ENCODE measurements at places on chromosomes 2 and 18.

DNA sequence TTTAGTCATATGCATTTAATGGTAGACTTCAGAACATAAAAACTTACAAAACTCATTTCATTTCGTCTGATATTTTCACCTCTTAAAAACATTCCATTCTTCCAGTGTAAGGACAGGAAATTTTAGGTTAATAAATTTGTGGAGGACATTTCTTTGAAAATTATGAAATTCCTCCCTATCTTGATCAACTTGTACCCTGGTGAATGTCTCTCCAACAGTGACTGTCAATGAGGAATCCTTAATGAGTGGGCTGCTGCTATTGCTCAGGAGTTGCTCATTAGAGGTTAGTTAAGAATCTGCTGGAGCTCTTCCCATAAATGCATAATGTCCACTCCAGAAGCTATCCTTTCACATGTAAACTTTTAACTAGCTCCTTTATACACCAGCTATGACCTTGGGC is 69.1 kb downstream of the LRP1B start:
- no peak for DNase-seq

DNA sequence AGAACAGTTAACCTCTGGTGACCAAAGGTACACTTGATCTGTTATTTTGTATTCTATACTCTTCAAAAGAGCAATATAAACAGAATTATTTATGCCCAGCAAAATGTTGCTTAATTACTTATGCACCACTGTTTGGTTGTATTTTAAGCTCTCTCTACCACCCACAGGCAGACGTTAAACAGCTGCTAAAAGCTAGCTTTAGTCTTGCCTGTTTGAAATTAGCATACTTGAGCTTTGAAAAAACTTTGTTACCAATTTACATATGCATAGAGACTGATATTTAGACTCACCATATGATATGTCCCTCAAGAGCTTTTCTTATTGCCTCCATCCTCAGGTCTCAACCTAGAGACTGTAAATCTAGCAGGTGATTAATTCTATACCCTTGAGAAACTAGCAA is 426.9 kb downstream of the NR4A2 start:
- no peak for DNase-seq

DNA sequence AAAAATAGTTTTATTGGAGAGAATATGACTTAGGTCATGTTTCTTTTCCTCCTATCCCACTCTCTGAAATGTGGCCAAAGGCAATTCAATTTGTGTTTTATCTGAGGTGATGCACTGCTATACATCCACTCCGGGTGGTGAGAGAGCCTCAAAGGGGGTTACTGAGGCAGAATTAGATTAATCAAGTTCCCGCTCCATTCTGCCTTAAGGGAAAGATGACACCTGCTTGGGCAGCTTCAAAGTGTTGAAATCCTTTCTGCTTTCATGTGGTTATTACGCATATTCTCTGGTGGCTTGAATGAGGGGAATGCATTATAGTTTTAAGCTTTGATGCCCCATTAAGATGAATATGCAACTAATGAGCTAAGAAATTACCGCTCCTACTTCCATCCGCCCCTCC is 213.0 kb upstream of the TMEFF2 start:
- DNase-seq = no peak

DNA sequence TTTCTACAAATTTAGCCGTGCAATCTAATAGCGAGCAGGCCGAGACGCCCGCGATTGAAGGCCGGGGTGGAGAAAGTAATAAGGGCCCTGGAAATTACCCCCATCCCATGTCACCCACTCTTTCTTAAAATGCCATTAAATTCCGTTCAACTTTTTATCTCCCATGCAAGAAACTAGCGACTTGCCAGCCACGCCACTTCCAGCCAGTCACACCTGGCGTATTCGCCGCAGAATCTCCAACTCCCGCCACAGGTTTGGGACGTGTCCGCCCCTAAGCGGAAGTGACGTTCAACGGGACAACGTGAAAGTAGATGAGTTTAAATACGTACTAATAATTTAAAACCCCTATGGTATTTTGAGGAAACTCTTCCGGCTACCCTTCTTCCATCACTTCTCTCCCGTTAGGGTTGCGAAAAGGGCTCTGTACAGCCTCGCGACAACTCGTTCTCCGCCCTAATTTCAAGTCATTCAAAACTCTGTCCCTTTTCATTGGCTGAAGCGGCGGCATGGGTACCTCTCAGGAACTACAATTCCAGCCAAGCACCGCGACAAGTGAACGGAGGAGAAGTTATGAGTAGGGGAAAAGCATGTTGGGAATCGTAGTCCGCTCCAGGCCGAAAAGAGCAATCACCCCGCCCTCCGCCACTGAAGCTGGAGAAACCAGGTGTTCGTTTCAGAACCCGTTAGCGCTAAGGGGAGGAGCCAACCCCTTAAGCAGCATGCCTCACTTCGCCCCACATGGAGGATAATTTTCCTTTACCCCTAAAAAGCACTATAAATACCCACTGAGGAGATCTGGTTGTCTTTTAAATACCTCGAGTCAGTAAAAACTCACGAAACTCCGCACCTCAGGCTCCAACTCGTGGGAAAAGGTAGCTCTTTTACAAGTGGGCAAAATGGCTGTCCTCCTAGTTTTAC is at the start of gene ZRANB3:
ZRANB3 (minus strand) TSS at position 906 of the 918 bp plus-strand sequence.
- peak; percentile 92 for DNase-seq

DNA sequence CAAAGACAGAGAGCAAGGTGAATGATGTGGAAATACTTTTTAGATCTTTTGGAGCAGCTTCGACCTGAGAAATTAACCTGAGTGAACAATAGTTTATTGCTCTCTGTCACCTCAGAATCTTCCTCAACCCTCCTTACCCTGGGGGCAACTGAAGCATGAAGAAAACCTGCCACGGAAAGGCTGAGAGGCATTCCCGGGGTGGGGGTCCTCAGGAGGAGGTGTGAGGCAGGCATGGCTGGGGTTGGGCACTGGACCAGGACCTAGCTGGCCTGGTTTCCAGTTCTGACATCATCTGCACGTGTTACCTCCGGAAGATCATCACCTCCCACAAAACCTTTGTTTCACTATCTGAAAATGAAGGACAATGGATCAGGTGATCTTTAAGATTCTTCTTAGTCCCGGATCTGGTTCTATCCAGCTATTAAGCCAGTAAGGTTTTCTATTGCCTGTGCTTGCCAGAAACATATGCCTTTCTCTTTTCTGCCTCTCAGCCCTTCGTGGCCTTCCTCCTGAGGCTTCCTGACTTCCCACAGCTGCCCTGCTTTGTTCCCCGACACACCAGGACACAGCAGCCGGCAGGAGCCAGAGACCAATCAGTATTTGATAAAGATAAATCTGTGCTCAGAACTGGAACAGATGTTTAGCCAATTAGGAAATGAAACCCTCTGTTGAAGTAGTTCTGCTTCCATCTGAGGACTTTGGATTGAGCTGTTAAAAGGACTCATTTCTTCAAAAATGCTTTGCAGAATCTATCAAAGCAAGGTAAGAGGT is 232.5 kb downstream of the TDRD15 start:
- DNase-seq = no peak
